ENCODE measurements at places on chromosomes 4 and X.
A peak's percentile ranks its signal among the peaks of the same experiment; 100 is the strongest.

DNA sequence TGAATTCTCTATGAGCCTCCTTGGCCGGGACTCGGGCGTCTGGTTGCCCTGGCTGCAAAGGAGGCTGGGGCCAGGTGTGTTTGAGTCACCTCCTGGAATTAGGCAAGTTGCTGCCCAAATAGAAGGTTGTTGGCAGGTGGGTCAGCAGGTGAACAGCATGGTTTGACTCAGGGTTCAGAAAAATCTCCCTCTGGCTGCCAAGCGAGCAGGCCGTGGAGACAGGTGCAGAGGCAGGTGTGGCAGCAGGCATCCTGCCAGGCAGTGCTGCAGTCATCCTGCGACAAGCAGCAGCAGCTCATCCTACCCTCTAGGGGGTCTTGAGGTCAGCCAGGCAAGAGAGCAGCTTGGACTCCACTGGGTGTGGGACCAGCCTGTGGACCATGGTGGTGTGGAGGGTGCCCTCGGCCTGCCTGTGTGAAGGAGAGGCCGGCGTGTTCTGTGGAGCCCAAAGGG is 8.2 kb downstream of the MSANTD1 start:
- peak; percentile 57 for DNase-seq

DNA sequence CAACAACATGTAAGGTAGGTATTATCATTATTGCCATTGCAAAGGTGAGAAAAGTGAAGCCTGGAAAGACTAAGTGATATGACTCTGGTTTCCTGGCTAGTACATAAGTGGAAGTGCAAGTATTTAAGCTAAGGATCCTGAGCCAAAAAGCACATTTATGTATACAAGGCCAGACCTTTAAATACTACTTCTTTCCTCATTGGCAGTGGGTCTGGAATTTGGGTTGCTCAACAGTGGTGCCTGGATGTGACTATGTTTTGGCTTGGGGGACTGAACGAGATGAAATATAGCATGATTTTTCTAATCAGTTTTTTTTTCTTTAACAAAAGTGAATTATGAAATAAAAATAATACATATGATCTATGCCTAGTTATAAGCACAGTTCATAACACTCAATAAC is 7.4 kb upstream of the FGF13 start:
- DNase-seq = no peak

- DNase-seq = no peak
These were observed 23.0 kb upstream of the CPLX1 start for GRCh38 chr4:848803-849477.

DNA sequence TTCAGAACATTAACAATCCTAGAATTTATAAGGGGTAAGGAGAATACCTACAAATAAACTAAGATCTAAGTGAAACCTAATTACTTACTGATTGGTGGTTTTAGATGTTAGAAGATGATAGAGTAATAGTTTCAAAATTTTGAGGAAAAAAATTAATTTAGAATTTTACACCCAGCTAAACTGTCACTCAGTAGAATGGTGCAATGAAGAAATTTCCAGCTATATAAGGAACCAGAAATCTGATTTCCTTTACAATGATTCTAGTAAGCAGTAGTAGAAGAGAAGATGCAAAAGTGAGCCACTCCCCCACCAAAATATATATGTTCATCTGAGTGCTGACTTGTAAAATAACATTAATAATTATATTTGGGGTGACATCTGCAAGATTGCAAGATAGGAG is 55.3 kb upstream of the EPGN start:
- DNase-seq = no peak

DNA sequence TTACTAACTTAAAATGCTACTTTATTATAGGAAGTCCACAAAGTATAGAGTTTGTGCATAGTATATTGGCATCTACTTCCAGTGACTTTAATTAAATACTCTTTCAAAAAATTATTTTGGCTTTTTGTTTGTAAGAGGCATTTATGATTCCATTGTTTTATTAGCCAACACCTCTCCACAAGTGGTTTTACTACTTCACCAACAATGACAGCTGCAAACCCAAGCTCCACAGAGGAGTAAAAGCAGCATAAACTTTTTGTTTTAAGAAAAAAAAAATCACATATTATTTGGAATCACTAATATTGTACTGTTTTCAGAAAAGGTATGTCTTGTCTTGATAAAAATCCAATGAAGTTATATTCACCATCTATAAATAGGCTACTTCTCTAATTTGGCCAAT is 88.5 kb downstream of the FIP1L1 start:
- no peak for DNase-seq

- DNase-seq = no peak
These were observed 98.1 kb downstream of the HNRNPD start for GRCh38 chr4:82275431-82276331.

- DNase-seq = no peak
These were observed 573.2 kb downstream of the CENPC start for GRCh38 chr4:66972087-66972486.

- no peak for DNase-seq
These were observed 1.7 kb downstream of the FGD1 start for GRCh38 chrX:54494166-54494988.

DNA sequence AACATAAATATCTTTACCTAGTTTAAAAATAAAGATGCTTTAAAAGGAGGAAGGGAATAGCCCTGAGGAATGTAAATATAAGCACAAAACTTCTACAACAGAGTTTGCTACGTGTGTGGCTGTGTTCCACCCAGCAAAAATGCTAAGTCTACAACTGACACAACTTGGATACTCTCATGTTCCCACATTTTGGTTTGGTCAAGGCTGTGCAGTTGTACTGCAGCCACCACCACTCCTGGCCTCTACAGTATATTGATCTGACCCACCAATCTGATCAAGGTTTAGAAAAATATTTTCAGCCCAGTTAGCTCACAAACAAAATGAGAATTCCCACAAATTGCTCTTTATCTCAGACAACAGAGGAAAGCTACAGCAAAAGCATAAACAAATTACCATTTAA is 12.1 kb downstream of the F9 start:
- no peak for DNase-seq

GRCh38 chr4:158722291-158722916 is 792 bp downstream of the PPID start:
- peak; percentile 3 for DNase-seq

GRCh38 chr4:182975806-182976205 is 58.6 kb upstream of the DCTD start:
- no peak for DNase-seq

DNA sequence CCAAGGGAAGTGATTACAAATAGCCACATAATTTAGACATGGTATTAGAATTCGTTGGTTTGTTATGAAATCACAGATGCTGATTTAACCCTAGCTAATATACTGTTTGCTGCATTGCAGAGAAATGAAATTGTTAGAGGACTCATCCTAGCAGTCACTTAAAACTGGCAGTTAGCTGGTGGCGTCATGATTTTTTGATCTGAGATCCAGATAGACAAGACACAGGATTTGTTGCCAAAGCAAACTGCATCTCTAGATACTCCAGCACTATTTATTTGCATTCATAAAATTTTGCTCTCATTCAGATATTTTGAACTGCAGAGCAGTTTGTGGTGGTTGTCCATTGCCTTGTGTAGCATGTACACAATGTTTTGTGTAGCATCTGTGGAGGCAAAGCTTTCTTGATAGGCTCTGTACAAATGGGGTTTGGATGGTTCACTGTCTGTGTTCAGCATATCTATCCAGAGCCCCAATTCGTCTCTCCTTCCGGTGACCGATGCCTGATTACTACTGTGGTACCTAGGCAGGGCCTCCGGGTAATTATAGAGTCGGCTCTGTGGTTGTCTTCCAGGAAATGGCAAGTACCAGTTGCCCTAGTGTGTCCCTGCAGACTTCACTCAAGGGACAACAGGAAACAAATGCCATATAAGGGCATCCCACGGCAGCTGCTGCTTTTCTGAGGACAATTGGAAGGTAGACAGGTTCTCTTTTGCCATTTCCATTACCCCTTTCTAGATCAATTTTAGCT is 30.1 kb upstream of the SPARCL1 start:
- peak; percentile 12 for DNase-seq

DNA sequence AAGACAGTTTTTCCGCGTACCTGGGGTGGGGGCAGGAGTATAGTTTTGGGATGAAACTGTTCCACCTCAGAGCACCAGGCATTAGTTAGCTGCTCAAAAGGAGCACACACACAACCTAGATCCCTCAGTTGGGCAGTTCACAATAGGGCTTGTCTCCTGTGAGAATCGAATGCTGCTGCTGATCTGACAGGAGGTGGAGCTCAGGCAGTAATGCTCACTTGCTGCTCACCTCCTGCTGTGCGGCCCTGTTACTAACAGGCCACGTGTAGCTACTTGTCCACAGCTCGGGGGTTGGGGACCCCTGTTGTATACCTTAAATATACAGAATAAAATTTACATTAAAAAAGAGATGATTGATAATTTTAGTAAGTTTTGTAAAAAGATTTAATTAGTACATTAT is 191.5 kb downstream of the SLC7A11 start:
- no peak for DNase-seq

DNA sequence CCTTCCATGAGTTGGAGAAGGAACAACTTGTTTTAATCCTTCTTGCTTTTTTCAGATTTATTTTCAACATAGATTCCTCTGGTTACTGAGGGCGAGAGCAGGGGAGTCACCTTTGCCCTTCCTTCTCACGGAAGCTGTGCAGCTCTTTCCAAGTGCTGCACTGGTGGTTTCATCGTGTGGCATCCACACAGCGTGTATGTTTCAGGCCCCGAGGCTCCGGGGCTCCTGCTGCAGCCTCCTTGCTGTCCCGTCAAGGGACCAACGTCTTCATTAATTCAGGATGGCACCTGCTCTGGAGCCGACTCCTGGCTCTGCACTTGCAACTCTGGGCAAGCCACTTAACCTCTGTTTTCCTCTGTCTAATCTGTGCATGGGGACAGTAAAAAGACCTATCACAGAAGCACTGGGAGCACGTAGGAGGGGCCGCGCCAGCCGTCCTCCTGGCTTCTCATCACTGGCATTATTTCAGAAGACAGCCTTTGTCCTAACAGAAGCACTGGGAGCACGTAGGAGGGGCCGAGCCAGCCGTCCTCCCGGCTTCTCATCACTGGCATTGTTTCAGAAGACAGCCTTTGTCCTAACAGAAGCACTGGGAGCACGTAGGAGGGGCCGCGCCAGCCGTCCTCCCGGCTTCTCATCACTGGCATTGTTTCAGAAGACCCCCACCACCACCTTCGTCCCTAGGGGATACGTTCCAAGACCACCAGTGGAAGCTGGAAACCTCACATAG is 117.8 kb upstream of the NKX1-1 start:
- no peak for DNase-seq

GRCh38 chr4:143782521-143782920 is 82.0 kb upstream of the FREM3 start:
- DNase-seq = no peak

GRCh38 chr4:72909461-72909860 is 160.1 kb downstream of the COX18 start:
- no peak for DNase-seq

DNA sequence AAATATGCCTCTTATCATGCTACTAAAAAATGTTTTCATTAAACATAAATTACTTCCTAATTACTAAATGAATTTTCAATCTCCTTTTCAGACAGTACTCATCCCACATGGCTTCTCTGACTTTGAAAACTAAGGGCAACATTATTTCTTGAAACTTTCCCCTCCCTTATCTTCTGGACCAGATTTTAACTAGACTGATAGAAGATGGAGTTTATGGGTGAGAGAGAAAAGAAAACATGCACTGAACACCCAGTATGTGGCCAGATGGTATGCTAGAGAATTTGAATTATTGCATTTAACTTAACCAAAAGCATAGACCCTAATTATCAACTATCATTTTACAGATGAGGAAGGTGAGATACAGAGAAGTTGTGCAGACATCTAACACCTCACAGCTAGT is 16.8 kb downstream of the CNOT6L start:
- no peak for DNase-seq

DNA sequence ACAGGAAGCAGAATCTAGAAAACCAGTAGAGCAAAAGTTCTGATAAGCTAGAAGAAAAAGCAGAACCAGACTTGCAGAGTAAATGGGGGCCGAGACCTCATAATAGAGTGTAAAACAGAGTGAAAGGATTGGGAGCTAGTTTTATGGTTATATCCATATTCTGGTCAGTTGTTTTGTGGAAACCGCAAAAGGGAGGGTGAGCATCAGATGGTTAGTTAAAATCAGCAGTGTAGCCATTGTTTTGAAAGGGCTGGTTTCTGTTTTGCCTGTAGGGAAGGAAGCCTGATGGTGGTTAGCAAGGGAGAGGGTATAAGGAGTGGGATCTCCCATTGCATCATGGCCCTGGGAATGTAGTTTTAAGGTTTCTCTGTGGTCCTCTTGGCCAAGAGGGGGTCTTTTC is 17.2 kb upstream of the CCNI start:
- no peak for DNase-seq

GRCh38 chr4:139651282-139652194 is 14.1 kb upstream of the MGST2 start:
- DNase-seq = peak; percentile 53

GRCh38 chr4:3046623-3047022 is 27.7 kb downstream of the HTT-AS start:
- DNase-seq = no peak

DNA sequence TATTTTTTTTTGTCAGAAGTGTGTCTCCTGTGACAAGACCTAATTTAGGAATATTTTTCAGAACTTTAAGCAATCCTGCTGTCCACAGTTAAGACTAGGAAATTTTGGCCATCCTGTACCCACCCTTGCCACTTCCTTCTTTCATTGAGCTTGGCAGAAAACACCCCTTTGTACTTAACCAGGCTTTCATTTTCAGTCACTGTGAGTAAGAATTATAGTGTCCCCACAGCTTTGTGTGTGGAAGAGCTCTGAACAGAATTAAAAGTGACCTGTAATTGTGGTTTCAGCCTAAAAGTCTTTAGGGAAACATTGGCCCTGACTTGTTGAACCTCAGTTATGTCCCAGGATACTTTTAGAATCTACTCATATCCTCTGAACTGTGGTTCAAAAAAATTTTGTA is 153.7 kb upstream of the BMP3 start:
- DNase-seq = peak; percentile 22

DNA sequence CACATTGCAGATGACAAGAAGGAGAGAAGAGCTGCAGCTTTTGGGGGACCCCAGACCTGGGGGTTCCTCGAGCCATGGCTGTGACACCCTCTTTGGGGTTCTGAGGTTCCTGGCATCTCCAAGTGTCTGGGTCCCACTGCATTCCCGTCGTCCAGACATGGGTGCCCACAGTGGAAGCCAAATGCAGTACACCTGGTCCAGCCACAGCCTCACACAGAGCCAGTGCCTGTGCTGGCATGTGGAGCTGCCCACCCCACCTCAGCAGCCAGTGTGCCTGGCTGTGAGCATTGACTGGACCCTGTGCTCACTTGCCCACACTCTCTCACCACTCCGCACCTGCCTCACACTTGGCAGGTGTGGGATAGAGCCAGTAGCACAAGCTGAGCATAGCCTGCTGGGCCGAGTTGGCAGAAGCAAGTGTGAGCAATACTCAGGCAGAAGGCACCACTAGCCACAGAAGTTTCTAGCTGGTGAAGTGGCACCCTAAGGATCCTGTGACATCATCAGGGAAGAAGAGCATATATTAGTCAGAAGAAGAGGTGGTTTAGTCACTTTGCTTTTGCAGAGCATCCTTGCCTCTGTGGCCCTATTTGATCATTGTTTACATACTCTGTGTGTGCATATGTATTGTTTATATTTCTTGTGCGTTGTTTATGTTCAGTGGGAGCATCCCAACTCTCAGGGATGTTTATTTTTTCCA is 65.0 kb upstream of the MAGEB2 start:
- DNase-seq = no peak

GRCh38 chr4:100257567-100257966 is 67.3 kb upstream of the DDIT4L start:
- no peak for DNase-seq

GRCh38 chr4:127249066-127249766 is 383.5 kb upstream of the INTU start:
- DNase-seq = no peak
